ENCODE measurements at places on chromosomes 11 and 22.

GRCh38 chr11:5136261-5136660, 1.9 kb downstream of the OR52A5 start:
- no peak for DNase-seq

DNA sequence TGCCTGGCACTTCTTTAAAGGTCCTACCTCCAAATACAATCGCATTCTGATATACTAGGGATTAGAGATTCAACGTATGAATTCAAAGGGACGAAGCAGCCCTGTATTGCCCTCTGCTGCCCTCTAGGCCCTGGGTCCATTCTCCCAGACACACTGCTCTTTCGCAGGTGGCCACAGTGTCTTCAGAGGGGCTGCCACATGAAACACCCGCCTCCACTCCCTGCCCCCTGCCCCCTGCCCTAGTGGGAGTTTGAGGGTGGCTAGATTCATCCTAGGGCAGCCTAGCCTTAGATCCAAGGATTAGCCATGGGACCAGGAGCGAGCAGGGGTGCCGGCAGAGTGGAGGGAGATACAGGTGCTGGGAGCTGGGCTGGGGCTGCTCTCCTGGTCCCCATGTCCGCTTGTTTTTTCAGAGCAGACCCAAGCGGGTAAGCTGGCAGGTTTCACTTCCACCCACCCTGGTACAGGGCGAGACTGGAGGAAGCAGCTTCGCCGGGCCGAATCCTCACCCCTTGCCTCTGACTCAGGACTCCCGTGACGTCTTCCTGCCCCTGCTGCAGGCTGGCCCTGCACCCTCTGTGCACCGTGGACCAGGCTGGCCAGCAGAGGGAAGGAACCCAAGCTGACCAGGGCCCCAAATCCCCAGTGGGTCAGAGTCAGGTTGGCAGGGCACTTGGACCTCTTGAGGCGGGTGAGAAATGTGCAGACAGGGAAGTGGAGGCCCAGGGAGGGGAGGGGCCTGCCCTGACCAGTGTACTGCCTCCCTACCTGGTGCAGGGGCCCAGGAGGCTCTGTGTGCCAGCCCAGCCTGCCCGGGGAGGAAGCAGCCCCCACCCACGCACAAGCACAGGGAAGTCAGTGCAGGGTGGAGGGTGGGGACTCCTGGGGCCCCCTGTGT, 28.4 kb upstream of the HMOX1 start:
- DNase-seq: peak; percentile 53

GRCh38 chr11:96523656-96524055, 133.8 kb downstream of the JRKL start:
- DNase-seq: no peak

GRCh38 chr11:8937159-8937558, 4.4 kb upstream of the C11orf16 start:
- DNase-seq: no peak

DNA sequence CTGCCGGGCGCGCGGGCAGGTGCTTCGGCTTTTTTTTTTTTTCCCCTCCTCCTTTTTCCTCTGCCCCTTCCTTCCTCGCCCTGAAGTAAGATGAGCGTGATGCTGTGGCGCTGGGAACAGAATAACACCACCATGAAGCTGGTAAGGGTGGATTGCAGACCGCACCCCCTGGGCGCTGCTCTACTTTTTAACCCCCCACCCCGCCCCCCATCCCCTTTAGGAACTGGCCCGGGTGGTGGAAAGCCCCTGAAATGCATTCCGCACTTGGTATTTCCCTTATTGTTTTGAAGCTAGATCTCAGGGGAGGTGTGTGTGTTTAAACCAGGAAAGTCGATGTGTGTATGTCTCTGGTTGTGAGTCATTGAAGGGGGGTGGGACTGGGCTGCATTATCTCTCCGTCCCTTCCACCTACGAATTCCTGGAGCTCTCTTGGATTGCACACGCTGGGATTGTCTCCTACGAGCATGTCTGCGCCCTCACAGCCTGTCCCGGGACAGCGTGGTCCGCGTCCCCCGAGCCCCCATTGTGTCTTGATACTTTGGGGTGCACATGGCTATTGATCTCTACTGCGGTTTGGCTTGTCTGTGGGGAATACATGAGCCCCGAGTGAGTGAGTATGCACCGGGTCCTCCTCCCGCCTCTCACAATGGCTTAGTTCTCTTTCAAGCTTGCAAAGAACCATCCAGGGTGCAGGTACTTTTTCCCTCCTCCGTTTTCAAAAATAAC, 64.9 kb downstream of the NAV2 start:
- DNase-seq: no peak

- no peak for DNase-seq
These were observed 2.4 kb upstream of the E2F8 start for GRCh38 chr11:19243143-19243542.

GRCh38 chr11:126585774-126586491, 230.4 kb downstream of the ST3GAL4 start:
- DNase-seq: no peak

DNA sequence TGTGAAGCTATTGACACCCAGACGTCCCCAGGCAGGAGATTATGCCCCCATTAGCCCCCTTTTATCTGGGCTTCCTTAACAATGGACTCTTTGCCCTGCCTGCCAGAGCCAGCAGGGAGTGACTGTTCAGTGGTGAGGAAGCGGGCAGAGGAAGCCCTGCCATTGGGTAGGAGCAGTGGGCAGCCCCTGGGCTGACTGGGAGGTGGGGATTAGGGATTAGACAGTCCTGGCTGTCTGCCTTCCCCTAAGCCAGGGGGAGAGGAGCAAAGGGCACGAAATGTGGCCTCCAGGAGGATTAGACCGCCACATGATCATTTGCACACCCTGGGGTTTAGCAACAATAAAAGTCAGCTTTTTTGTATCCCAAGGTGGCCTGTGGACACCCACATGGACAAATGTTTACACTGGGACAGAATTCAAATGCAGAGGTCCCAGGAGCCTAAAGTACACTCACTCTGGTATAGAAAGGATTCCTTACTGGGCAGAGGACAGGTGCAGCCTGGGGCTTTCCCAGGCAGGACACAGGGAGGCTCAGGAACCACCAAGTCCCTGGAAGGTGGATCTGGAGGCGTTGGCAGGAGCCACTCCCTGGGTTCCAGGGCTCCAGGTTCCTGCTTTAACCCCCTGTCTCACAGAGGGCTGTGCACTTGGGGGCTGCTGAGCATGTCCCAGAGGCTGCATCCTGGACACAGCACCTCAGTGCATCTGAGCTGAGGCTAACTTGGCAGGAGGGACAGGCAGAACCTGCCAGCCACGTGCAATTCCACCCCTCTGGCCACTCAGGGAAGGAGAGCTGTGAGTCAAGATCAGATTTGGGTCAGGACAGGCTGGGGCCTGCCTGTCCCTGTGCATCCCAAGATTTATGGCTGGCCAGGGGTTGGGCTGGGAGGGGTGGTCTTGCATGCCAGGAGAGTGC, 2.1 kb downstream of the PNPLA3 start:
- no peak for DNase-seq

GRCh38 chr22:35444685-35445399, 44.9 kb downstream of the MCM5 start:
- DNase-seq: no peak

- no peak for DNase-seq
These were observed 5.7 kb downstream of the UPK3A start for GRCh38 chr22:45290410-45290936.

GRCh38 chr11:44556735-44557409, 8.6 kb upstream of the CD82 start:
- DNase-seq: no peak

DNA sequence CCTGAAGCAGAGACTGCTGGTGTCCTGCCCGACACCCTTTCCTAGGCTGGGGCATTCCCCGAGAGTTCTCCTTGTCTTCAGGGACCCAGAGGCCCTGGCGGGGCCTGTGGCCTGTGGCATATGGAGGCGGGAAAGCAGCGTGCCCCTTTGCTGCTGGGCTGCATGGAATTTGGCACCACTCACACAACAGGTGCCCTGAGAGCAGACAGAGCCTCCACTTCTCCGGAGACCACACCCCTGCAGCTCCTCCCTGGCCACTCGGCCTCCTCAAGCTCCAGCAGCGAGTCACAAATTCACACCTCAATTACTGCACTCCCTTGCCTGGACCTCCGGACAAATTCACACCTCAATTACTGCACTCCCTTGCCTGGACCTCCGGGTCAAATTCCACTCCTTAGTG, 1375.2 kb downstream of the TBC1D22A start:
- DNase-seq: no peak

DNA sequence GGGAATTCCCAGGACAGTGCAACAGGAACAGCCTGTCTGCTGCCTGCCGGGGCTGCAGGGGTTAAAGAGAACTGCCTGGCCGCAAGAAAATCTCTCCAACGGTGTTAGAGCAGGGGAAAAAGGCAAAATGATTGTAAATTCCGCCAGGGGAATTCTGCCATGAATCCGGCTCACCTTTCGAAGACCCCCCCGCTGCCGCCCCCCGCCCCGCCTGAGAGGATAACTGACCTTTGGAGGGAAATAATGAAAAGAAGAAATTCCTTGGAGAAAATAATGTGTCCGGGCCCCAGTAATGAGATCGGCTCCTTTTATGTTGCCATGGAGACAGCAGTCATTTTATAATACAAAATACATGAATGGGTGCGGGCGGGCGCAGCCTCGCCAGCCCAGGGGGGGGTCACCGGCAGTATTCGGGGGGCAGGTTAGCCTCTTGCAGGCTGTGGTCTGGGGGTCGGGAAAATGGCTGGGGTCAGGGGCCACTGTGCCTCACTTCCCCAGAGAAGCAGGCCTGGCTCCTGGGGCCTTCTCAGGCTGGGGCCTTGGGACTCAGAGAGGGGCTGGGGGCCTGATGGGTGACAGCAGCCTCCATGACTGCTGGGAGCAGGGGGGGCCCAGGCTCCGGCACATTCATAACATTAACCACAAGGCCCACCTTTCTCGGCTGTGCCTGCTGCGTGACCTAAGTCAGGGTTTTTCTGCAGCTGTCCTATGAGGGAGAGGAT, 228.1 kb downstream of the MN1 start:
- DNase-seq: no peak

- no peak for DNase-seq
These were observed 83.6 kb upstream of the CRTAM start for GRCh38 chr11:122754553-122755322.

DNA sequence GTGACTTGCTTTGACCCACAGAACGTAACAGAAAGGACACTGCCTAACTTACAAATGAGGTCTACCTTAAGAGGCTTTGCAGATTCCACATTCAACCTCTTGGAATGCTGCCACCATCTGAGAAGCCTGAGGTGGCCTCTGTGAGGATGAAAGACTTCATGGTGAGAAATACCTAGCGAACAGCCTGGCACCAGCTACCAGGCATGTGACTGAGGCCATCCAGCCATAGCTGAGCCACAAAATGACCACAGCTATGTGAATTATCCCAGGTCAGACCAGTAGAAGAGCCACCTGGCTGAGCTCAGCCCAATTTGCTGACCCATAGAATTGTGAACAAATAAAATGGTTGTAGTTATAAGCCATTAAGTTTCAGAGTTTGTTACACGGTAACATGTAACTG, 37.5 kb downstream of the PPARA start:
- no peak for DNase-seq

GRCh38 chr11:121059605-121060004, 35.7 kb downstream of the TBCEL start:
- no peak for DNase-seq

DNA sequence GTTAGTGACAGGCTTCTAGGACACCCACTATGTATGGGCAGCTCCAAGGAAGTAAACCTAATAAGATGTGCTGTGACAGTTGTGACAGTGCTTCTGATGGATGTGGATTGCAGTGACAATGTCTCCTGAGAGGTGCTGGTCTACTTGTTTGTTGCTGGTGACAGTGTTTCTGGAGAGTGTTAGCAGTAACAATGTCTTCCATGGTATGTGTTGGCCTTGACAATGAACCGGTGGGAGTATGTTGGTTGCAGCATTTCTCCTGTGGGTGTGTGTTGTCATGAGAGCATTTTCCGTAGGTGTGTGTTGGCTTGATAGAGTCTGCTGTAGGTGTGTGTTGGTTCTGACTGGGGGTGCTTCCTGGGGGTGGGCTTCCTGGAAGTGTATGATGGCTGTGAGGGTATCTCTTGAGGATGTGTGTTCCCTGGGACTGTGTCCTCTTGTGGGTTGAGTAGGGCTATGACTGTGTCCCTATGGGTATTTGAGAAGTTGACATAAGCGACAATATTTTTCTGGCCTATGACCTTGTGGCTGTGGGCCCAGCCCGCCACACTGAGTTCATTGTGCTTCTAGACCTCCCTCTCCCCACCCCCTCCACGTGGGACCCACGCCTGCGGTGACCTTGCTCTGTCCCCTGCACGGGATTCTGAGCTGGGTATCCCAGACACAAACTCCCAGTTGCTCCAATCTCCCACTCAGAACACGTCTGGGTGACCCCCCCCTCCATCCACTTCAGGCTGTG, 1.2 kb downstream of the DCHS1 start:
- DNase-seq: no peak

GRCh38 chr22:24076091-24076867, 65.2 kb downstream of the CABIN1 start:
- DNase-seq: no peak

- no peak for DNase-seq
These were observed 36.0 kb downstream of the IRAG1 start for GRCh38 chr11:10657308-10658271.

GRCh38 chr11:3000032-3000961, 8.2 kb upstream of the NAP1L4 start:
- DNase-seq: no peak

- DNase-seq: no peak
These were observed 85.3 kb downstream of the CACNA1I start for GRCh38 chr22:39655831-39656230.

- no peak for DNase-seq
These were observed 17.6 kb downstream of the PPIL2 start for GRCh38 chr22:21683401-21683811.

- no peak for DNase-seq
These were observed 29.5 kb upstream of the ANO5 start for GRCh38 chr11:22163394-22163797.

GRCh38 chr22:32699001-32699582, 102.4 kb upstream of the TIMP3 start:
- DNase-seq: no peak

DNA sequence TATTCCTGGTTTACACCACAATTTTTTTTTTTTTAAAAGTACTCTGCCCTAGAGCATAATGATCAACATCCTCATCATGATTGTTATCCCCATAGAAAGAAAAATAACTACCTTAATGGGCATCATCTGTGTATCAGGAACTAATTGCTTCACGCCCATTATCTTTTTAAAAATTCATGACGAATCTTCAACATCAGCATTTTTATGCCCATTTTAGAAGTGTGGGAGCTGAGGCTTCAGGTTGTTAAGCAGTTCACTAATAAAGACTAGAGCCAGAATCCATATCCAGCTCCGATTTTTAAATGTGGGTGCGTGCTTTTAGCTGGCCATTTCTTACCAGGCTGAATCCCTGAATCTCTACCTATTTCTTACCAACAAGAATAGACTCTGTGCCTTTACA, 92.9 kb upstream of the KCNA4 start:
- no peak for DNase-seq

- DNase-seq: no peak
These were observed 111.0 kb downstream of the CHST1 start for GRCh38 chr11:45554230-45554967.
